ENCODE measurements at places on chromosomes 6 and 20.
A peak's percentile ranks its signal among the peaks of the same experiment; 100 is the strongest.

DNA sequence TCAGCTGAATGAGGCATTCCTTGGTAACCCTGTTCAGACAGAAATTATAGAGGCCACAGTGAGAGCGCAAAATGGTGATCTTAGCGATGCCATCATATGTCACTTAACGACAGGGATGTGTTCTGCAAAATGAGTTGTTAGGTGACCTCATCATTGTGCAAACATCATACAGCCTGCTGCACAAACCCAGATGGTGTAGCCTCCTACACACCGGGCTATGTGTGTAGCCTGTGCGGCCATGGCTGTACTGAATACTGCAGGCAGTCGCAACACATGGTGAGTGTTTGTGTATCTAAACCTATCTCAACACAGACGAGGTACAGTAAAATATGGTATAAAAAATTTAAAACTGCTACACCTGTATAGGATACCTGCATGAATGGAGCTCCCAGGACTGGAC, 234.1 kb upstream of the PMEPA1 start:
- DNase-seq: no peak

DNA sequence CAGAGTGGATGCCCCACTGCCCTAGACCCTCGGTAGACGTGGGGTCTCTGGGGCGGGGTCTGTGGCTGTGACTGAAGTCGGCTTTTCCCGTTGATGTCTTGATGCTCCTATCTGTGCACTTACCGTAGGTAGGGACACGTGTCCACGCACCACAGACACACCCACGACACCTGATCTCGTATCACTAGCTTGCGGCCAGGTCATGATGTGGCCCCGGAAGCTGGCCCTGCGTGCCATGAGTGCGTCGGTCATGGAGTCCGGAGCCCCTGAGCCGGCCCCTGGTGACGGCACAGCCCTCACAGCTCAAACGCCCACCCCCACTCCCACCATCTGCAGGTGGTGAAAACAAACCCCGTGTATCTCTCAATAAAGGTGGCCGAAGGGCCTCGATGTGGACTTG, 33.9 kb upstream of the MRGBP start:
- no peak for DNase-seq

DNA sequence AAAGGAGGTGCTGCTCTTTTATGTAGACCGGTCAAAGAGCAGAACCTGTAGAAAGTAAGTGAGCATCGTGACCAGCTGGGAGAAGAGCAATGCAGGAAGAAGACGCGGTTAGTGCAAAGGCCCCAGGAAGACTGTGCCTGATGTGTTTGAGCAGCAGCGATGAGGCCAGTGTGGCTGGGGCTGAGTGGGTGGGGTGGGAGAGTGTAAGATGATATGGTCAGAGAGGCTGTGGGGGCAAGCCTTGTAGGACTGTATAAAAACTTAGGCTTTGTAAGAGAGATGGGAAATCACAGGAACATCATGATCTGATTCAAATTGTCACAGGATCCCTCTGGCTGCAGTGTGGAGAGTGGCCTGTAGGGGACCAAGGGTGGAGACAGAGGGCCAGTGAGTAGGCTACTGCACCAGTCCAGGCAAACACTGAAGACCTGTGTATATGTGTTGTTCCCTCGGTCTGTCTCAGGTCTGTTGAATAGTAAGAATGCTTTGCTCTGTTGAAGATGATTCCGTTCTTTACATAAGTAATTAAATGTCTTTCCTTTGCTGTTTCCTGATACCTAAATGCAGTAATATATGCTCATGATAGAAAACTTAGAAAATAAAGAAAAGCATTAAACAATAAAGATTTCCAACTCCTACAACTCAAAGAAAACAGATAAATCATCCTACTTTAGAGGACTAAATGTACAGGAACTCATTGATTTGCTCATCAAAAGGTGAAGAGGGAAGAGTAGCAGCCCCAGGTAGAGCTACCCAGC, 23.6 kb upstream of the WFDC2 start:
- no peak for DNase-seq

- DNase-seq: no peak
Observed at GRCh38 chr20:25397096-25397495, 6.5 kb upstream of the ABHD12 start.

- no peak for DNase-seq
Observed at GRCh38 chr20:41717483-41717882, 99.3 kb upstream of the CHD6 start.

GRCh38 chr6:30841644-30842504, 42.4 kb upstream of the DDR1 start:
- DNase-seq: no peak

DNA sequence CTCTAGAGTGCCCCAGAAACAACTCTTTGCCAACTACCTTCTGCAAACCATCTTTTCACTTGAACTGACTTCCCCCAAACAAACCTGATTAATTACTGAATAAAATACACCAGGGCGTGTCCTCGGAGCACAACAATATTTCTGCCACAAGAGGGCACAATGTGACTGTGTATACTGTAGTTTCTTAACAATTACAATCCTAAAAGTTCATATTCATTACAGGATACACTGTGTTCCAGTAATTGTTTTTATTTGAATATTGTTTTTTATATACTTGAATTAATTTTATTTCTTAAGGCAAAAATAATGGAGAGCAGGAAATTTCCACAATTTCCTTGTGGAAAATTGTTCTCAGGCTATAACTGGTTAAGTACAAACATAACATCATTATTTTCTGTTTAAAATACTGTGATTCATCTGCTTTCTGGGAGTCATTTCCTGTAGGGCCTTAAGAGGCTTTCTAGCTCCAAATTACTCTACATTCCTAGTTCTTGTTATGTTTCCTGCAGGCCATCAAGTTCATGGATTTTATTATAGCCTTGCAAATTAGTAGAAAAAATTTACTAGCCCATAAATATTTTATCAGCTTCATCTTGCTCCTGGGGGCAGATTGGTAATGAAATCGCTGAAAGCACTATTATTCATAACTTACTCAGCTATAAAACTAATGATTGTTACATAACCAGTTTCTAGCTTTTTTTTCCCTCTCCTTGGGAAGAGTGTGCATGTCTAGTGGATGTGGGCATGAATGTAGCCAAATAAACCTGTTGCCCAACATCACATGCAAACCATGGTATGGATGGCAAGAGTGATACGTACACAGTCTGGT, 51.9 kb upstream of the SLC22A16 start:
- DNase-seq: peak; percentile 28

GRCh38 chr6:127120787-127121636, 2.5 kb downstream of the RSPO3 start:
- peak; percentile 24 for DNase-seq

- no peak for DNase-seq
Observed at GRCh38 chr6:39214846-39215639, 14.2 kb downstream of the KCNK5 start.

DNA sequence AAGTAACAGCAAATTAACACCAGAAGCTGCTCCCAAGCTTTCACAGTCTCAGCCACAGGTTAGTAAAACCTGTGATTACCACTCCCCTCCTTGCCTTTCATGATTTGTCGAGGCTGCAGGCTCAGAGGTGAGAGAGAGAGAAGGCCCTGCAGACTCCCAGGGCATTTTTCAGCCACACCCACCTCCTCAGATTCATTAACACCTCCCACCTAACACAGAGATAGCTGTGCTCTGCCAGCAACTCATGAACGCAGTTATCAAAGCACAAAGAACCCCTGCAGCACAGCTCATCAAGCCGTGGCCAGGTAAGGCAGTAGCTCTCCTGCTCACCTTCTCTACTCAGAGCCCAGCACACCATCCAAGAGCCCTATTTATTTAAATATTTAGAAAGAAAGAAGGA, 27.1 kb downstream of the F13A1 start:
- no peak for DNase-seq

DNA sequence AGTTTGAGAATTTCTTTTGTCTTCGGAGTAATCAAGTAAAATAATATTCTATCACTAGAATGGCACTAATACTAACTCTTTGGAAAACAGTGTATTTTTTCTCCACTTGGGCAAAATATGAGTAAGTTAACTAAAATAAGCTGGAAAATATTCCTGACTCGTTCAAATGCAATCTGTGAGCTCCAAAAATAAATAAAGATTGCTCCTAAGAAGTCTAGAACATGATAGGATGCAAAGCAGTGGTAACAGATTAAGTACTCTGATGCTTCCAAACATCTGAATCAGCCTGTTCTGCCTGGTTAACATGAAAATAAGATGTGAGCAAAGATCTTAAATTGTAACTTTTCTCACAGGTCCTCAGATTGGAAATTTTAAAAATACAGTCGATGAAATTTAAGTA, 285.1 kb upstream of the ID4 start:
- DNase-seq: no peak

GRCh38 chr6:129555206-129555832, 154.7 kb downstream of the ARHGAP18 start:
- DNase-seq: no peak

DNA sequence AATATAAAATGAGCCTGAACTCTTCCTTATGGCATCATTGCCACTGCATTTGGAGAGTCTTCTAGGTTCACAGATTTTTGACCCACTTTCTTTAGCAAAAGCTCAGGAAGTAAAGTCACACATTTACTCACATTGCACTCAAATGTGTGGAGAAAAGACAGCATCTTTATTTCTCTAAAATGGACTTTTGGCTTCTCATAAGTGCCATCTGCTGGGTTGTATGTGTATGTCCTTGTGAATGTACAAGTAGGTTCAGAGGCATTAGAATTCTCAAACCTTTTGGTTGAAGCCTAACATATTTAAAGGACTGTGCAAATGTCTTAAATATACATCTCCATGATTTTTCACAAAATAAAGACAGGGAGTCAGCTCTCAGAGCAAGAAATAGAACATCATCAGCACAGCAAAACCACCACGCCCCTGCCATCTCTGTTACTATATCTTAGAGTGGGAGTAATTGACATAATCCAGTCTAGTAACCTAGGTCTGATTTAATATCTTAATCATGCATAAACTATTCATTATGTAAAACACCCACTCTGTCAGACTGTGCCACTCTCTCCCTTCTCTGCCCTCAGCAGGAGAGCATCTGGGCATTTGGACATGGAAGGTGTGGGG, 42.2 kb upstream of the SPTLC3 start:
- no peak for DNase-seq

GRCh38 chr20:56212091-56212490, 36.4 kb upstream of the MC3R start:
- no peak for DNase-seq

DNA sequence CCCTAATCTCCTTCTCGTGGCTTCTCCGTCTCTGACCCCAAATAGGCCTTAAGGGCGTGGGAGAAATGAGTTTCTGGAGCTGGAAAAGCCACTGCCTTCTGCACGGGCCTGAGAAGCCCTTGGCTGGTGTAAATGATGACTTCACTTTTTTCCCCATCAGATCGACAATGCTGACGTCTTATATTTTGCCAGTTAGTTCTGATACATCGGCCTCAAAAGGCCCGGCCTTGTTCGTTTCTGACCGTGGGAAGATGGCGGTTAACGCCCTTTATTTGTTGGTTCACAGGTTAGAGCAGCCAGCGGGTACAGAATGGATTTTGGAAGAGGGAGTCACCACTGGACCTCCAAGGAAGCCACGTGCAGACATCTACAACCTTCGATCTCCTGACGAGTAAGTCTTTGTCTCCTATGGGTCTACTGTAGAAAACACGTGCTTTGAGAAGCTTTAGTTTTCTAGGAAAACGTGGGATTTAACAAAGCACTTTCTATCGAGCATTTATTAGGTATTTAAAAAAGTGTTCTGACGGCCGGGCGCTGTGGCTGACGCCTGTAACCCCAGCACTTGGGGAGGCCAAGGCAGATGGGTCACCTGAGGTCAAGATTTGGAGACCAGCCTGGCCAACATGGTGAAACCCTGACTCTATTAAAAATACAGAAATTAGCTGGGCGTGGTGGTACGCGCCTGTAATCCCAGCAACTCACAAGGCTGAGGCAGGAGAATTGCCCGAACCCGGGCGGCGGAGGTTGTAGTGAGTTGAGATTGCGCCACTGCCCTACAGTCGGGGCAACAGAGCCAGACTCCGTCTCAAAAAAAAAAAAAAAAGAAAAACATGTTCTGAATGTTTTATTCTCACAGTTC, 1.2 kb upstream of the ZNFX1 start:
- DNase-seq: no peak

GRCh38 chr6:117601811-117602150, 530 bp downstream of the GOPC start:
- no peak for DNase-seq

DNA sequence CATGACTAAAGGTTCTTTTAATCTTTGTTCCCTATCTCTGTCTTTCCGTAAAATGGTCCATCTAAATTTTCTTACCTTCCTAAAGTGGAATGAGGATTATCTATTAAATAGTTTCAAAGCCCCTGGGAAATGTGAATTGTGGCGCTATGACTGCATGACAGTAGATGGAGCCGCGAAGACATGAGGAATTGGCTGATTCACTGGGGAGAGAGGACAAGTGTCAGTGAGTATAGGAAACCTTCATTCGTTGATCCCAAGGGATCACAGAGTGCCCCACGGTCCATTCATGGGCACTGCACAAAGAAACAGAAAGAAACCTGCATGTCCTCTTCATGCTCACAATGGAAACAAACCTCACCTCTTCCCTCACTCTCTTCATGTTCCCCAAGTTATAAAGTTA, 479.3 kb upstream of the BTBD3 start:
- DNase-seq: no peak

- no peak for DNase-seq
Observed at GRCh38 chr20:53494753-53495152, 98.9 kb downstream of the ZNF217 start.

GRCh38 chr20:53941680-53942471, 128.5 kb downstream of the BCAS1 start:
- DNase-seq: peak; percentile 63

DNA sequence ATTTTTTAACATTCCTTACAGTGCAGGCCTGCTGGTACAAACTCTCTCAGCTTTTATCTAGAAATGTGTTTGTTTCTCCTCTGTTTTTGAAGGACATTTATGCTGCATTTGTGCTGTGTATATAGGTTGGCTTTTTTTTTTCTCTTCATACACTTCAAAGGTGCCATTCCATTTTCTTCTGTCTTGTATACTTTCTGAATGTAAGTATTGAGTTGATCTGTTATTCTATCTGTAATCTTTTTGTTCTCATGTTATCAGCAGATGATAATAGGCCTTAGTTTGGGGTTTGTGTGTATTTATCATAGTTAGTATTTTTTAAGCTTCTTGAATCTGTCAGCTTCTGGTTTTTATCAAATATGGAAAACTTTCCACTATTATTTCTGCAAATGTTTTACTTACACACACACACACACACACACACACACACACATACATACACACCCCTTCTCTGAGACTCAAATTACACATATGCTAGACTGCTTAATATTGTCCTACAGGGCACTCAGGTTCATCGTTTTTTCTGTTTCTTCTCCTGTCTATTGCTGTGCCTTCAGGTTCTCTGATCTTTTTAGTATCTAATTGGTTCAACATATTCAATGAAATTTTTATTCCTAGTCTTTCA, 74.6 kb downstream of the RPP40 start:
- DNase-seq: no peak

- no peak for DNase-seq
Observed at GRCh38 chr20:46402331-46402811, 4.0 kb downstream of the ELMO2 start.

DNA sequence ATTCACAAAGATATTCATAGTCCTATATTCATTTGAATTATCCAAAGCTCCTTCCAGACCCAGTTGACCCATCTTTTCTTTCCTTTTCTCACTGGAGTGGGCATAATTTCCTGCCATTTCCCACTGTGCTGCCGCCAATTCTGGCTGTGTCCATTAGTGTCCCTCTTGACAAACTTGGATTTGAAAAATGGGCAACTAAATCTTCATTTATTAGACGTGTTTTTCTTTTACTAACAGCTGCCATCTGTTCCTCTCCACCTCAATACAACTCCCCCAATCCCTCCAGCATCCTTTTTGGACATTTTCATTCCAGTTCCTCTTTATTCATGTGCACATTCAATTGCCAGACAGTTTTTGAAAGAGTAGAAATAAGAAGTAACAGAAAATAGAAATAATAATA, 90.5 kb downstream of the PCSK2 start:
- DNase-seq: no peak

GRCh38 chr6:69584536-69584912, 212.3 kb downstream of the LMBRD1 start:
- DNase-seq: no peak
